Peyer's patch (tissue), 4 donors: ENCODE measurements at places on chromosomes 6 and 20. TPM values are rescaled to one million over a fixed set of nuclear protein-coding genes. Genes with fewer than 3 reads are reported as not detected.

SGK2 gene
- total RNA-seq, result 98.0 TPM

DCDC2 gene
- 0.70 TPM for total RNA-seq

SIGLEC1 gene
- total RNA-seq, result 10.7 TPM

LY6G6F gene
- total RNA-seq, result not detected

MUC21 gene
- not detected for total RNA-seq

BMP7 gene
- total RNA-seq, result 2.7 TPM

OR2H1 gene
- total RNA-seq, result not detected

PNLDC1 gene
- not detected for total RNA-seq

GRCh38 chr20:59001068-59001448, 6.0 kb downstream of the CTSZ start:
- no peak for DNase-seq

GRCh38 chr20:3753098-3753497, 14.5 kb downstream of the ADISSP start:
- peak; percentile 60 for DNase-seq

DNA sequence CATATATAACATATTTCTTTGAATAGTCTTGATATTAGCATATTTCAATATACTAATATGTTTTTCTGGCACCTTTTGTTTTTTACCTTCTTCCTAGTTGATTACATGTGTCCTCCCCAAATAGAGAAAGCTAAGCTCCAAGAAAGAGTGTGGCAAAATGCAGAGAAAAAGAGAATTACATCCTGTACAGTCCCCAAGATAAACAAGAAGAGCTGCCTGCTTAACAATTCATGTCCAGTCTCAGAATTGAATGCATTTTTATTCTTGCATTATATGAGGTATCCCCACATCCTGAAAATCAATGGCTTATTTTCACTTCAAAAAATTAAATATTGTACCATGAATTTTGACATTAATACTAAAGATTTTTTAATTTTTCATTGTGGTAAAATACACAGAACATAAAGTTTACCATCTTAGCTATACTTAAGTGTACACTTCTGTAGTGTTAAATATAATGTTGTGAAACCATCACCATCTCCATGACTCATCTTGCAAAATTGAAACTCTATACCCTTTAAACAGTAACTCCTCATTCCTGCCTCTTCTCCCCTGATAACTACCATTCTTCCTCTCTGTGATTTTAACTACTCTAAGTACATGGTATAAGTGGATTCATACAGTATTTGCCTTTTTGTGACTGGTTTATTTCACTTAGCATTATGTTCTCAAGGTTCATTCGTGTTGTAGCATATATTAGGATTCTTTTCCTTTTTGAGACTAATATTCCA, 490.3 kb downstream of the COL12A1 start:
- DNase-seq, result no peak

DNA sequence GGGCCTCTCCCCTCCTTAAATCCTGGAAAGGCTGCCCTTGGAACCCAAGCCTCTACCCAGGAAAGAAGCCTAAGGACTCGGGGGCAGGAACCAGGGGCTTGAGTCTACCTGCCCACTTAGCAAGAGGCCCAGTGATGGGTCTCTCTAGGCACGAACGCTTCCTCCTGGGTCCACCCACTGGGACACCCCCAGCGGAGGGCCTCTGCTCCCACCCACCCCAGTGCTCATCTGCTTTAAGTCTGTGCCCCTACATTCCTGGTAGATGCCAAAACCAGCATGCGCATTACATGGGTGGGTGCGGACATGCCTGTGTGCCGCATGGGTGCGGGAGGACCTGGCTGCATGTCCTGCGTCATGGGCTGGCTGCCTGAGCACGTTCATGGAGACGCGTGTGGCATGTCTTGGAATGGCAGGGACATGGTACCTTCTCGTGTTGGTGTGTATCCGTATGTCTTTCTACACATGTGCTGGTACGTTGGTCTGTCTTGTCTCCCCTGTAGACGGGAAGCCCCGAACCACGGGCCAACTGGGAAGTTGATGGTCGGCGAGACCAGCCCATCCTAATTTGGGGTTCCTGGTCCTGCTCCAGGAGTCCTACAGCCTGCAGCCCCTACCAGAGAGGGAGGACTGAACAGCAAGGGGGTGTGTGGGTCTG, 29.3 kb downstream of the SNPH start:
- no peak for DNase-seq

DNA sequence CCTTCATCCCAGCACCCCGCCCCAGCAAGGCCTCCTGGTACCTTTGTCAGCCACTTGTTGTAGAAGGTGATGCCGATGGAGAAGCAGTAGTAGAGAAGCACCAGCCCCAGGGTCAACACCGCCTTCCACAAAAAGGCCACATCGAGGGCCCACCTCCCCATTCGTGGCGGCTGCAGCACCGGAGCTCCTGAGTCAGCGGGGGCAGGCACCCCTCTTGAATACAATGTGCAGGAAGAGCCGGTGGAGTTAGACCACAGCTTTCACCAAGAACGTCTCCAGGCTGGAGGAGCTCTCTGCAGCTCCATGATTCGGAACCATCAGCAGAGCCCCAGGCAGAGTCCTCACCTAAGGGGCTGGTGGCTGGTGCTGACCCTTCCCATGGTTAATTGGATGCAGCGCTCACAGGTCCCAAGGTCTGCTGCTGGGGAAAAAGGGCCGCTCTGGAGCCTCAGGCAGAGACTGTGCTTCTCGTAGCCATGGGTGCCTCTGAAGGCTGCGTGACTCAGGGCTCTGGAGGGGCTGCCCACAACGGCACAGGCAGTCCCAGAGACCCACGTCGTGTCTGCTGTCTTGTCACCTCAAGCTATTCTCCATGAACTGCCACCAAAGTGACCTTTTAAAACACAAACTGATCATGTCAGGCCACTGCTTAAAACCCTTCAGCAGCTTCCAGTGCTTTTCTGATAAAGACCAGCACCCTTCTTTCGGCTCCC, 47.9 kb downstream of the ELMO2 start:
- DNase-seq, result no peak

DNA sequence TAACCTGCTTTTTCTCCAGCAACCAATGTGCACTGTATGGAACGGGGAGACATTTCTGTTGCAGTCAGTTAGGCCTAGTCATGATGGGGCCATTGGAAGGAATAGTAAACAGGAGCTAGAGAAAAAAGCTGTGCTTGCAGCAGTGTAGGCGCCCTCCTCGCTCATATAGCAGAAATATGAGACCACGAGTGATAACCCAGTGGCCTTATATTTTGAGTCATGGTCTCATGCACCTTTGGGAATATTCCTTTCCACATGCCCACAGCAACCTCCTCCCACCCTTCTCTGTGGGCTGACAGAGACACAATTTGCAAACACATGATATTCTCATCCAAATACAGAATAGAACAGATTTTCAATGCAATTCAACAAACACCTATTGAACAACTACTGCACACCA, 248.9 kb upstream of the CITED2 start:
- DNase-seq, result no peak

DNA sequence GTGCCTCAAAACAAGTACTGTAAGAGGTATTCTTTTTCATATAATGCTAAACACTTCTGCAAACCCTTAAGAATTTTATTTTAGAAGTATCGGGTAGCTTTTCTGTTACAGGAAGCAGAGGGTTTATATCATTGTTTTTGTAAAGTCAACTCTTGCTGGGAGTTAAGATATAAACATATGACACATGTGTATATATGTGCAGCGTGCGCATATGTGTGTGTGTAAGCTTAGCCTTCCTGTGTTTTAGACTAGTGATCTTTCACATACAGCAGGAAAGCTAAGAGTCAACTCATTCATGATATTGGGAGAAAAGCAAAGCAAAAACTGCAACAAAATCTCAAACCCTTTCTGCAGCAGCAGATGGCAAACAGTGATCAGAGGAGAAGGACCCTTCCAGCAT, 102.4 kb downstream of the ARID1B start:
- no peak for DNase-seq

- DNase-seq, result no peak
These were observed 13.7 kb downstream of the BTN3A1 start for GRCh38 chr6:26415791-26416190.

- DNase-seq, result peak; percentile 14
These were observed 54.5 kb downstream of the TMEM242 start for GRCh38 chr6:157268835-157269234.

DNA sequence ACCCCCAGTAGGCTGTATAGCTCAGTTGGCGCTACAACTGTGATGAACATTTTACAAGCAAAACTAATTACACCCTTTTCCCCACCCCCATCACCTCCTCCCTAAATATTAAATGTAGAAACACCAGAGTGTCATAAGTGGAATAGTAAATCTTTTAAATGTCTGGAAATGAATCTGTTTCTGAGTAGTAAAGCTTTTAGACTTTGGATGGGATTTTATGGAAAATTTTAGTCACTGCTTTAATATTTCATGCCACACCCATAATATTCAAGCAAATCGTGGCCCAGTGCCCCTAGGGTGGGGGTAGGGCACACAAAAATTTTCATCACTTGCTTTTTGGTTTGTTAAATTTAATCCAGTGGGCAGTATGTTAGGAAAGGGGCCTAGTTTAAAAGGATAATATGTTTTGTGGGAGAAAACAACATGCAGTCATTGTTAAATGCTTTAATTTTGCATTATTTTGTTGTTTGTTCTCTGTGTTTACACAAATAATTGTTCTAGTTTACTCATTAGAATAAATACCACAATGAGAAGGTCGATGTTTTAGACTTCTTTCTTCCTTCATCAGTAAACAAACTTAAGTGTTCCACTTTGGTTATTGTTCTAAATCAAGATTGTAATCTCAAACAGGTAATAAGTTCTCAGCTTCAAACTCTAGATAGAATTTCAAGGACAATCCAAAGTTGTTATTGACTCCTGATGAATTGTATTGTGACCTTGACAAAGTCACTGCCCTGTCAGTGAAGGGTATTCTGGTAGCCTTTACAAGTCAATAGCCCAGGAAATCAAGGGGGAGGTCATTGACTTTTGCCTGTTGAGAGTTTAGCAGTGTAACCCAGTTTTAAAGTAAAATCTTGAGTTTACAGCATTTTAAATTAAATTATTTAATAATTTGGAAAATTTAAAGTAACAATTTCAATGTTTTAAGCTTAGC, 79.2 kb downstream of the CBFA2T2 start:
- no peak for DNase-seq

DNA sequence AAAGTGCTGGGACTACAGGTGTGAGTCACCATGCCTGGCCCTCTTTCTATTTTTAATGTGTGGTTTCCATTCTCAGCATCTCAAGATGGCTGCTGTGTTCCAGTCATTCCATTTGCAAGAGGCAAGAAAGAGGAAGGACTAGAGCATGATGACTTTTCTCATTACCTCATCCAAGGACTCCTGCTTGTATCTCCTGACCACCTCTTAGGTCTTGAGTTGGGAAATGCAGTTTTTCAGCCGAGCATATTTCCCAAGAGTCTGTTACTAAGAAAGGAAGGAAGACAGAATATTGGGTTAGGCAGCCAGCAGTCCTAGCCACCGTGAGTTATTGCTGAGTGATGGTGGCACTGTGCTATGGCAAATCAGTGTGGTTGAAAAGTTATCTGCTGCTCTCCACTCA, 108.4 kb upstream of the INSM1 start:
- DNase-seq, result no peak

GRCh38 chr20:6347916-6348315, 225.1 kb upstream of the FERMT1 start:
- DNase-seq, result no peak

GRCh38 chr6:108123481-108123929, 42.3 kb upstream of the NR2E1 start:
- no peak for DNase-seq

- no peak for DNase-seq
These were observed 124.0 kb downstream of the JARID2 start for GRCh38 chr6:15369838-15370237.

DNA sequence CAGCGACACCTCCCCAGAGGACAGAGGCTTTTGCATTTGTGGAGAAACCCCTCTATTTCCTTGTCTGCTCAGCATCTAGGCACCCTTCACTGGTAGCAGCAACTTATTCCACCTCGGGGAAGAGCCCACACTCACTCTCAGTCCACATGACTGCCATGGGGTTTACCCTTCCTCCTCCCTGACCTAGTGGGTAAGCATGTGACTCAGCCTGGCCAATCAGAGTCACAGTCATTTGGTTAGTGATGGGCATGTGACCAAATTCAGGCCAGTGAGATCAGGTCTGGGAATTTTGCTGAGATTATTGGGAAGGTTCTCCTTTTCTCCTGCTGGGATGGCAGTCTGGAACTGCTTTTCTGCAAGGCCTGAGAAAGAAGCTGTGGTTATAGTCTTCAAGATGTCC, 145.7 kb upstream of the PHACTR3 start:
- DNase-seq, result no peak

DNA sequence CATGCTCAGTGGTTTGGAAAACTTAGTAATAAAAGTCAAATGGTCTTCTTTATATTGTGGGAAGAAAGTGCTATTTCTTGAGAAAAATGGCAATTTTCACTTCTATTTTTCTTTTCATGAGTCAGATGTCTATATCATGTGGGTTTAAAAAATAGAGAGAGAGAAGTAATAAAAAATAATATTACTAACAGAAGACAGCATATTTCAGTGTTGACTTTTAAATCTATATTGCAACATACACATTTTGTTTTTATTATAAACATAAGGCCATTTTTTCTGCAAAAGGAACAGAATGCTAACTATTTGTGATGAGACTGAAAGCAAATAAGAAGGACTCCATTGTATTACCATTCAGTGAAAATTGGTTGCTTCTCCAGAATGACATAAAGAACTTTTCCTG, 135.1 kb upstream of the CNR1 start:
- DNase-seq, result no peak

DNA sequence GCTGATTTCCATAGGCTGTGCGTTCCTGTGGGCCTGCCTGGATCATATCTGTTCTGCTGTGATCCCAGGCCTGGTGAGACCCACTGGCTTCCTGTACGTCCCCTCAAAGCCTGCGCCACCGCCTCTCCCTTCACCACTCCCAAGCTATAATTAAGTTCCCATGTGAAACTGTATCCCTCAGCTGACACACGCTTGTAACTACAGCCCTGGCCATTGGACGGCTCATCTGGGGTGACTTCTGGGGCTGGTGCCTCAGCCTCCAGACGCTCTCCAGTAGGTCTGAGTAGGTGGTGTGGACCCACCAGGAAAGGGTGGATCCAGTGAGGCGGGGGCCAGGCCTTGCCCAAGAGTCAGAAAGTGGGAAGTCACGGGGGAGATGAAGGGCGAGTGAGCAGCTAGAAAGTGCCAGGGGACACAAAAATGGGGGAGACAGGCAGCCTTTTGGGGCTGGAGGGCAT, 21.0 kb downstream of the PPARD start:
- no peak for DNase-seq

DNA sequence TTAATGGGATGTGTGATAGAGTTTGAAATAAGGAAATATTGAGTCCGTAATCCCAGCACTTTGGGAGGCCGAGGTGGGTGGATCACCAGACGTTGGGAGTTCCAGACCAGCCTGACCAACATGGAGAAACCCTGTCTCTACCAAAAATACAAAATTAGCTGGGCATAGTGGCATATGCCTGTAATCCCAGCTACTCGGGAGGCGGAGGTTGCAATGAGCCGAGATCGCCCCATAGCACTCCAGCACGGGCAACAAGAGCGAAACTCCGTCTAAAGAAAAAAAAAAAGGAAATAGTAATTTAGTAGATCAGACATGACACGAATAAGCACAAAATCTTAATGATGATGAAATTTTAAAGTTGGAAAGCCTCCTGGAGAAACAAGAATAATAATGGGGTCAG, 14.8 kb downstream of the GJA1 start:
- no peak for DNase-seq

GRCh38 chr6:30156262-30156599, 4.8 kb downstream of the TRIM10 start:
- DNase-seq, result no peak
